Endothelial cell of umbilical vein (primary cell): ENCODE measurements at places on chromosomes 4 and X. TPM values are rescaled to one million over a fixed set of nuclear protein-coding genes. Genes with fewer than 3 reads are reported as not detected.

Gene SSX2B
- not detected in 2 replicates for total RNA-seq

GRCh38 chr4:159266981-159267868, 164.3 kb downstream of the RAPGEF2 start:
- peak overlapping the region; percentile 31 for H3K27ac ChIP-seq
- DNase-seq: peak; percentile 83
- peaks cover 42% of the 10 kb centered on the region for H3K4me1 ChIP-seq
- H3K27me3 ChIP-seq: no peaks in the 10 kb centered on the region
- H3K36me3 ChIP-seq: no peaks in the 10 kb centered on the region
- no peak overlapping the region for H3K4me3 ChIP-seq

DNA sequence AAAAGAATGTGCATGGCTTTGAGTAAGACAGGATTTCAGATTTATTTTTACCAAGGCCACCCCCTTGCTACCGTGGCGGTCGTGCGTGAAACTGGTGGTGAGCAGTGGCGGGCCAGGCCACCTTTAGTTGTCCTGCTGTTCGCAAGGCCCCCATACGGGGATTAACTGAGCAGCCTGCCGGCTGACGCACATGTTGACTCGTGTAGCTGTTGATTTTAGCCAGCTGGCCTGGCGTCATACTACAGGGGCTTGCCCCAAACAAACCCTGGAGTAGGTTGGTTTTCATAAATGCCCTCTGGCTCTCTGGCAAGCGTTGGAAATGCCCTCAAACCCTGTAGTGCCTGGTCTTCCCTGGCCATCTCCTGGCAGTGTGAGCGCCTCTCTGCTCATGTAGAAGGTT, 28.4 kb downstream of the WFS1 start:
- no peaks in the 10 kb centered on the region for H3K4me1 ChIP-seq
- H3K4me3 ChIP-seq: no peak overlapping the region
- no peaks in the 10 kb centered on the region for H3K27me3 ChIP-seq
- no peak for DNase-seq
- no peak overlapping the region for H3K27ac ChIP-seq

- H3K27ac ChIP-seq: no peak overlapping the region
- H3K36me3 ChIP-seq: no peaks in the 10 kb centered on the region
- no peaks in the 10 kb centered on the region for H3K27me3 ChIP-seq
- H3K4me1 ChIP-seq: no peaks in the 10 kb centered on the region
- no peak for DNase-seq
These were observed 131.9 kb downstream of the RTL3 start for GRCh38 chrX:78527263-78527662.

DNA sequence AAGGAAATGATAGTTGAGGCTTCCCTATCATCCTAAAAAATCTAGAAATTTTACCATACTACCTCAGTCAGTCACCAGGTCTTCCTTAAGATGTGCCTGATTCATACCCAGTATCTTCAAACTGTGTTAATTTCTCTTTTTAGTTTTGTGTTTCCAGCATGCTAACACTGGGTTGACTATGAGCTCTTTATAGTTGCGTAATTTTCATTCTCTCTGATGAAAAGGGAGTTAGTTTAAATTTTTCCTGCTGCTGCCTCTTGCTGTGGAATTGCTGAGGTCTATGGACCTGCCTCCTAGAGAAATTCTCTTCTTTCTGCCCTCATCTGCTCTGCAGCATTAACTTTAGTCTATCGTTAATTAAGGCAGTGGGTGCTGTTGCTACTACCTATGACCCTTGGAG, 66.6 kb downstream of the BANK1 start:
- DNase-seq: no peak
- H3K27ac ChIP-seq: no peak overlapping the region
- no peaks in the 10 kb centered on the region for H3K36me3 ChIP-seq
- no peaks in the 10 kb centered on the region for H3K27me3 ChIP-seq
- no peaks in the 10 kb centered on the region for H3K4me1 ChIP-seq

Gene KLB
- not detected in 2 replicates for total RNA-seq

DNA sequence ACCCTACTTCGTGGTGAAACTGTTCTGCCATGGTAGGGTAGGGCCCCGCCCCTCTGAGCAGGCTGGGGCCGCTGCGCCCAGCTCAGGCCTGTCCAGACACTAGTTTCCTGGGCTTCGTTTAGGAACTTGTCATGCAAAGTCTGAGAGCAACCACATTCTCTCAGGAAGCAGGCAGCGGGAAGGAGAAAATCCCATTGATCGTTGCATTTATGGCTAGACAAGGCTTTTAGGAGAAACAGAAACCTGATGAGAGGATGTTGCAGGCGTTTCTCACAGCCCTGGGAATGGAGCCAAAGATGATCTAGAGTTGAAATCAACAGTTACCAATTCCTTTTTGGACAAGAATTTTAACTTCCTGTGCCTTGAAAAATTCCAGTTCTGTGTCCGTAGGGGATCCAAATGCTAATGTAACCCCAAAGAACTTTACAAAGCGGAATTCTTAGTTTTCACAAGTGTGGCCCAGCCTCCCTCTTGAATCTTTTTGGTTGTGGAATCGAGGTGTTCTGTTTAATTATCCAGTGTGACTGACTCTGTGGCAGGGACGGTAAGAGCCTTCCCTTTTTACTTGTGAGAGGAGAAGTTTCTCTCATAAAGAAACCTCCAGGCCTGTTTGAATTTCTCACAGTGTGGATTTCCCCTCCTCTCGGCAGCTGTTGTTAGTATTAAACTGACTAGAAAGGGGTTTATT, 4.5 kb upstream of the CXCL9 start:
- H3K27me3 ChIP-seq: no peaks in the 10 kb centered on the region
- no peak overlapping the region for H3K4me3 ChIP-seq
- peaks cover 5% of the 10 kb centered on the region for H3K4me1 ChIP-seq
- peak; percentile 40 for DNase-seq
- no peak overlapping the region for H3K27ac ChIP-seq

GRCh38 chrX:5117816-5118215, 1110.9 kb downstream of the NLGN4X start:
- H3K27ac ChIP-seq: no peak overlapping the region
- H3K36me3 ChIP-seq: no peaks in the 10 kb centered on the region
- H3K27me3 ChIP-seq: no peaks in the 10 kb centered on the region
- H3K4me1 ChIP-seq: no peaks in the 10 kb centered on the region

DNA sequence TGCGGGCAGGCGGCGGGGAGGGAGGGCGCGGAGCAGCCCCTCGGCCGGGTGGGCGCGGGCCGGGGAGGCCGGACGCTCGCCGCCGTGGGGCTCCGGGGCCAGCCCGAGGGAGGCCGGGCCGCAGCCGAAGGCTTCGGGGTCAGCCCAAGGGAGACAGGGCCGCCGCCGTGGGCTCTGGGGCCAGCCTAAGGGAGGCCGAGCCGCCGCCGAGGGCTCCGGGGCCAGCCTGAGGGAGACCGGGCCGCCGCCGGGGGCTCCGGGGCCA, 251 bp downstream of the KIAA0232 start:
- H3K27ac ChIP-seq: peak overlapping the region; percentile 89
- H3K36me3 ChIP-seq: peaks cover 2% of the 10 kb centered on the region

- no peaks in the 10 kb centered on the region for H3K4me1 ChIP-seq
- no peak for DNase-seq
- H3K4me3 ChIP-seq: no peak overlapping the region
- H3K36me3 ChIP-seq: no peaks in the 10 kb centered on the region
These were observed 66.7 kb upstream of the PJA1 start for GRCh38 chrX:69231903-69232302.

Gene MID1
- total RNA-seq: 24.5 and 29.8 TPM in 2 replicates

DNA sequence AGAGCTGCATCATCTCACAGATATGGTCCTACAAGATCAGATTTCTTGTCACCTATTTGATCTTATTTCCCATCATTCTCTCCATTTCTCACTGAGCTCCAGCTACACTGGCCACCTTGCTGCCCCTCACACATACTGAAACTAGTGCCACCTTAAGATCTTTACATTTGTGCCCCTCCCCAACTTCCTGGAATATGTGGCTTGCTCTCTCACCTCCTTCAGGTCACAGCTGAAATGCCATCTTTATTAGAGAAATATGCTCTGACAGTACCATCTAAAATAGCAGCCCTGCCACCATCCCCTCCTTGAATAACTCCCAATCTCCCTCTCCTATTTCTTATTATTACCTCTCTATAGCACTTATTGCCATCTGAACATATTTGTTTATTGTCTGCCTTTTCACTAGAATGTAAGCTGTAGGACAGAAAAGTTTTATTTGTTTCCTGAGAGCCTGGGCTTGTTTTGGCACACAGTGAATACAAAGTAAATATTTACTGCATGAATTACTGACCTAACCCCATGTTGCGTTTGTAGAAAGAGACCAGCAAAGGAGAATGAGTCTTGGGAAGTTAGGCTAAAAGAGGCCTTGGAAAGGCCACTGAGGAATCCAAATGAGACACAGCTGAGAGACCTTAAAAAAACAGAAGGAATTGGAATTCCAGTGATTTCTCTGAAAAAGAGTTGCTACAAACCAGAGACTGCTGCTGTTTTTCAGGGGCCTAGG, 22.7 kb downstream of the DYNLT3 start:
- no peak for DNase-seq
- H3K4me3 ChIP-seq: no peak overlapping the region
- no peaks in the 10 kb centered on the region for H3K27me3 ChIP-seq
- H3K27ac ChIP-seq: no peak overlapping the region
- H3K4me1 ChIP-seq: no peaks in the 10 kb centered on the region
- H3K36me3 ChIP-seq: no peaks in the 10 kb centered on the region

- no peak overlapping the region for H3K4me3 ChIP-seq
These were observed 134.7 kb downstream of the LHFPL1 start for GRCh38 chrX:112545051-112545450.

Gene ZCCHC18
- 1.6 and 2.3 TPM in 2 replicates for total RNA-seq

Gene ZNF711
- total RNA-seq: 5.0 and 5.2 TPM in 2 replicates

Gene FMR1NB
- total RNA-seq: not detected in 2 replicates

DNA sequence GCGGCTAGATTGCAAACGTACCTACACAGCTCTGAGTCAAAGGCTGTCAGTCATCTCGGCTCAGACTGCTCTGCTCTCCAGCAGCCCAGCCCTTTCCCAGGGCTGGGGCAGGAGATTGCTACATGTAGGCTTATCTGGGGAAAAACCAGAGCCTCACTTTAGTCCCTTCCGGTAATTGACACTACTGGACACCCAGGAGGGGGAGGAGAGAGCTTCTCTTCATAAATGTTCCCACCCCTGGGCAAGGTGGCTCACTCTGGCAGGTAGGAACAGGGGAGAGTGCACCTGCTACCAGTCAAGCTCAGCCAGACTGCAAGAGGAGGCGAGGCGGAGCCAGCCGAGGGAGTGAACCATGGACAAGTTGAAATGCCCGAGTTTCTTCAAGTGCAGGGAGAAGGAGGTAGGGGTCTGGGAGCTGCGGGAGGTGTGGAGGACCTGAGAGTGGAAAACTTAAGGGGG, at the start of gene SLC6A14:
TSS of gene SLC6A14 (plus strand) at position 249 of the 459 bp plus-strand sequence. CDS start at position 353, 104 bp downstream.
- no peak for DNase-seq
- no peaks in the 10 kb centered on the region for H3K36me3 ChIP-seq
- no peak within 1 kb of the TSS for H3K4me3 ChIP-seq
- H3K27me3 ChIP-seq: no peaks in the 10 kb centered on the region
- no peak within 1 kb of the TSS for H3K27ac ChIP-seq

Gene RNF113A
- total RNA-seq: 10.2 and 11.7 TPM in 2 replicates

Gene NAP1L2
- 1.0 and 1.1 TPM in 2 replicates for total RNA-seq

- DNase-seq: peak; percentile 25
- peaks cover 3% of the 10 kb centered on the region for H3K4me1 ChIP-seq
- H3K36me3 ChIP-seq: no peaks in the 10 kb centered on the region
- no peak overlapping the region for H3K27ac ChIP-seq
- H3K27me3 ChIP-seq: no peaks in the 10 kb centered on the region
These were observed 28.3 kb upstream of the AP1S2 start for GRCh38 chrX:15882704-15883539.

DNA sequence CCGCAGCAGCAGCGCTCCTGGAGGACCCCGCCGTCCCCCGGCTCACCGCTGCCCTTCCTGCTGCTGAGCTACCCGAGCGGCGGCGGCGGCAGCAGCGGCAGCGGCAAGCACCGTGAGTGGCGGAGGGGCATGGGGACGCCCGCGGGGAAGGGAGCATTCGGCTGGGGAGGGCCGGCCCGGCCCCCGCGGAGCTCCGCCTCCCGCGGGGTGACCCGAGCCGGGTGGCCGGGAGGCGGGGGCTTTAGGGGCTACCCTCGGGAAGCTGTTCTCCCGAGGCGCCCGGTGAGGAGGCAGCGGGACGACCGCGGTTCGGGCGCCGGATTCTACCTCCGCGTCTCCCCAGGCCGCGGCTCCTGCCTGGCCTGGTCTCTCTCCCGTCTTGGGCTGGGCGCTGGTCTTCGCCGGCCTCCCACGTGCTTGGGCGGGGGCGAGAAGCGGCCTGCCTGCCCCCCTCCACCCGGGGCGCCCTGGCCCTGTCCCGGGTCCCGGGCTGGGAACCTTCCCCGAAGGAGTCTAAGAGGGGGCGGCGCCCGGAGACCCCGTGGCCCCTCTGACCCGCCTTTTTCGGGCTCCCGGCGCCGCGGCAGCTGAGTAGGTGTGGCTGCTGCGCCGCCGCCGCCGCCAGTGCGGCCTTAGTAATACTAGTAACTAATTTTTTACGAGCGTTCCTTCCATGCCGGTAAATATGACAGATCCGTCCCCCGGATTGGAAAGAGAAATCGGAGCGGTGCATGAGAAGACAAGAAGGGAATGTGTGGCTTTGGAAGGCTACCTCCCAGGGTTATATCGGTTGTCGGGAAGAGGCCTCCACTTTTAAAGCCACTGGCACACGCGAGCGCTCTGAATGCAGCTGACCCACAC, 16.4 kb upstream of the RUFY3 start:
- DNase-seq: peak; percentile 71
- no peaks in the 10 kb centered on the region for H3K36me3 ChIP-seq
- H3K27me3 ChIP-seq: no peaks in the 10 kb centered on the region

DNA sequence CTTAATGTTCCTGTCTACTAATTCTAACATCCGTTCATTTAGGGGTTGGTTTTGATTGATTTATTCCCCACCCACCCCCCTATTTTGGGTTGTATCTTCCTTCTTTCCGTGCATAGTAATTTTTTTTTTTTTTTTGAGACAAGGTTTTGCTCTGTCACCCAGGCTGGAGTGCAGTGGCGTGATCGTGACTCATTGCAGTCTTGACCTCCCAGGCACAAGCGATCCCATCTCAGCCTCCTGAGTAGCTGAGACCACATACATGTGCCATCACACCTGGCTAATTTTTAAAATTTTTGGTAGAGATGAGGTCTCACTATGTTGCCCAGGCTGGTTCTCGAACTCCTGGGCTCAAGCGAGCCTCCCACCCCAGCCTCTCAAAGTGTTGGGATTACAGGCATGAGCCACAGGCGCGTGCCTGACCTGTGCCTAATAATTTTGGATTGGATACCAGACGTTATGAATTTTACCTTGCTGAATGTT, 79.9 kb downstream of the ZFX start:
- no peaks in the 10 kb centered on the region for H3K4me1 ChIP-seq
- H3K36me3 ChIP-seq: no peaks in the 10 kb centered on the region
- no peak for DNase-seq
- H3K27me3 ChIP-seq: no peaks in the 10 kb centered on the region

Gene WWC2
- 51.8 and 52.2 TPM in 2 replicates for total RNA-seq

- H3K27me3 ChIP-seq: no peaks in the 10 kb centered on the region
- no peak overlapping the region for H3K4me3 ChIP-seq
- no peaks in the 10 kb centered on the region for H3K4me1 ChIP-seq
- DNase-seq: no peak
- H3K27ac ChIP-seq: no peak overlapping the region
These were observed 33.8 kb upstream of the FGFBP2 start for GRCh38 chr4:15996773-15997172.

GRCh38 chrX:140229191-140229590, 263.9 kb upstream of the CXorf66 start:
- no peak for DNase-seq
- no peak overlapping the region for H3K4me3 ChIP-seq
- no peak overlapping the region for H3K27ac ChIP-seq
- H3K36me3 ChIP-seq: no peaks in the 10 kb centered on the region
- H3K27me3 ChIP-seq: no peaks in the 10 kb centered on the region
